ENCODE measurements at places on chromosomes 12 and 14.
A peak's percentile ranks its signal among the peaks of the same experiment; 100 is the strongest.

- DNase-seq: no peak
Measured at GRCh38 chr12:57372233-57372632, 58.6 kb downstream of the R3HDM2 start.

DNA sequence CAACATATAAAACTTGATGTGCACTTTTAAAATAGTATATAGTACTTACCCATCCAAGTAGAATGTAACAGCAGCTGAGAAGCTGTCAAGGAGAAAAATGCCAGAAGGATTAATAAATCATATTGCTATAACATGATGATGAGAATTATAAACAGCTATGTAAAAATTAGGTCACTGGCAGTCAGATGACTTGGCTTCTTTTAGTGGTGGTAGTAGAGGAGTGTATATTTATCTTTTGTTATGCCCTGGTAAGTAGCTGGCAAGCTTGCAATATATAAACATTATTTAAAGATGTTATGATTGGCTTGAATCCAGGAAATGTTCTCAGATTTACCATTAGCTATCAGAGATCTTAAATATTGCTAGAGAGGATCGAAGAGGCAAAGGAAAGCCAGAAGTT, 471.0 kb upstream of the MGAT4C start:
- no peak for DNase-seq

DNA sequence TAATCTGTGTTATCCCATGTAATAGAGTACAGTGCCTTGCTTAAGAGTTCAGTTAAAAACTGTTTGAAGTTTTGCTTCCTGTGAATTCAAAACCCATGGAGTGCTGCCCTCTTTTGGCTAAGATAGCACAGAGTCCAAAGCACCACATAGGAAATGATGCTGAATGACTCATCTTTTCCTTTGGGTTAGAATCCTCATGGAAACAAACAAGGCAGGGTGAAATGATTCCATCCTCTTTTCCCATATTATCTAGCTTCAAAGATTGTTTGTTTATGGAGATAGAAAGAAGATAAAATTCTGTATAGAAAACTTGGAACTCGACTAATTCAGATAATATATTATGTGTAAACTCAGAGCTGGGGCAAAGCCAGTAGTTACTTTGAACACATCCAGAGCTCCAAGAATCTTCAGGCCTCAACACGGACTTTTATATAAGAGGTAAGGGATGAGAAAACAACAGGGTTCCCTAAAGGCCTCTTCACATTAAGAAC, 87.4 kb downstream of the OTOGL start:
- DNase-seq: peak; percentile 0

- no peak for DNase-seq
Measured at GRCh38 chr14:63174760-63175191, 29.5 kb upstream of the RHOJ start.

- DNase-seq: no peak
Measured at GRCh38 chr14:100677554-100678468, 48.9 kb upstream of the DLK1 start.

DNA sequence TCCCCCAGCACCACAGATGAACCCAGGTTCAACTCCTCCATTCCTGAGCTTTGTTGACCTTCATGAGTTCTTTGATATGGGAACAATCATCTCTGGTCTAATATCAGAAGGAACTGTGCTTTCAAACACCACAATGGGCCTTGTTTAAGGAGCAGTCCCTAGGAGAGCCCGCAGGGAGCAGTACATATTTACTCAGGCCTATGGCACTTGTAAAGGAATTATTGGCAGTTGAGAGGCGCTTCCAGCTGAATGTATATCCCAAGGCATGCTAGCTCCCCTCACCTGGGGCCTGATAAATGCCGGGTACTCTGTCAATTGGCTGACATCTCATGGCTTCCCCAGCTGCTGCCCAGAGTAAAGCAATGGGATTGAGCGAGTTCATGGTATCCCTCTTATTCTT, 76.2 kb downstream of the ZFP36L1 start:
- DNase-seq: no peak

DNA sequence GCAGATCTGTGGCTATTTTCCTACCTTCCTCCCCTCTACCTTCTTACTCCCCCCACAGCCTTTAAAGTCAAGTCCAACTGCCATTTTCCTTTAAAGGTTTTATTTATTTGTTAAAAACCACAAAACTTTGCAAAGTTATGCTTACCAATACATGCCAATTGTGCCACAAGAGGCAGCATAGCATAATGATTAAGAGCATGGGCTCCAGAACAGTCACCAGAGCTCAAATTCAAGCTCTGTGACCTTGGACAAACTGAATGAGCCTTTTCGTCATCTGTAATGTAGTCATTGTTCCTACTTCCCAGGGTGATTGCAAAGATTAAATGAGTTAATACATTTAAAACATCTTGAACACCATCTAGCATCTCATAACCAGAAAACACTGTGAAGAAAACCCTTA, 13.0 kb upstream of the FMNL3 start:
- DNase-seq: no peak

DNA sequence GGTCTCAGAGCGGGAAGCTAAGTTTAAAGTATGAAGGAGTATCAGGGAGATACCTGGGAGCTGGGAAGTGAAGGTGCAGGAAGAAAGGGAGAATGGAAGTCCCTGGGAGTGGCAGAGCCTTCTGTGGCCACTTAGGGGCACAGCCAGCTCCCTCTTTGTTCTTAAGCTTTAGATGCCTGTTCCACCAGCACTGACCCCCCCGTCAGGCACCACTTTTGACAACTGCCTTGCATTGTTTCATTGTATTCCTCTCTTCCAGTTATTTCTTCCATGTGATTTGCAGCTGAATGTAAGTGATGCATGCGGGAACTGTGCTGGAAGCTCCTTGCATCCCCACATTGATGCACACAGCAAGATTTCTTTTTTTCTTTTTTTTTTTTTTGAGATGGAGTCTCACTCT, 2.6 kb downstream of the GALNT16 start:
- DNase-seq: no peak

GRCh38 chr14:100738704-100739131, 12.0 kb downstream of the DLK1 start:
- no peak for DNase-seq

DNA sequence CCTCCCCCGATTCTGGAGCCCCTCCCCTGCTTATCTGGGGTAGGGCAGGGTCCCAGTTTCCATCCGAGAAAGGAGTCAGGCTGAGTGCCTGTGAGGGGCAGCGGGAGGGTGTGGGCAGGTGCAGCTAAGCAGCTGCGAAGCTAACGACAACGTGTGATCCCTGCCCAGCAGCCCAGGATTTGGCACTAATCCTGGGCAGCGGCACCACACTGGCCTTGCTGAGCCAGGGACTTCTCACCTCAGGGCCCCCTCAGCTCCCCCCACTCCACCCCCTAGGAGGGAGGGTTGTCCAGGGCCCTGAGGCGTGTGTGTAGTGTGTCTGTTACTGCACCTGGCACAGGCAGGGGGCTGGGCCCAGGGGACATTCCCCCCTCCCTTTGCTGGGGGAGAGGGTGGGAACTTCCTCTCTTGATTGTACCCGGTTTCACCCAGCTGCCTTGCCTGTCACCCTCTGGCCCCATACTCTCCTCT, 1.8 kb downstream of the SMIM41 start:
- DNase-seq: no peak

- no peak for DNase-seq
Measured at GRCh38 chr12:11946161-11946560, 124.6 kb upstream of the BCL2L14 start.

DNA sequence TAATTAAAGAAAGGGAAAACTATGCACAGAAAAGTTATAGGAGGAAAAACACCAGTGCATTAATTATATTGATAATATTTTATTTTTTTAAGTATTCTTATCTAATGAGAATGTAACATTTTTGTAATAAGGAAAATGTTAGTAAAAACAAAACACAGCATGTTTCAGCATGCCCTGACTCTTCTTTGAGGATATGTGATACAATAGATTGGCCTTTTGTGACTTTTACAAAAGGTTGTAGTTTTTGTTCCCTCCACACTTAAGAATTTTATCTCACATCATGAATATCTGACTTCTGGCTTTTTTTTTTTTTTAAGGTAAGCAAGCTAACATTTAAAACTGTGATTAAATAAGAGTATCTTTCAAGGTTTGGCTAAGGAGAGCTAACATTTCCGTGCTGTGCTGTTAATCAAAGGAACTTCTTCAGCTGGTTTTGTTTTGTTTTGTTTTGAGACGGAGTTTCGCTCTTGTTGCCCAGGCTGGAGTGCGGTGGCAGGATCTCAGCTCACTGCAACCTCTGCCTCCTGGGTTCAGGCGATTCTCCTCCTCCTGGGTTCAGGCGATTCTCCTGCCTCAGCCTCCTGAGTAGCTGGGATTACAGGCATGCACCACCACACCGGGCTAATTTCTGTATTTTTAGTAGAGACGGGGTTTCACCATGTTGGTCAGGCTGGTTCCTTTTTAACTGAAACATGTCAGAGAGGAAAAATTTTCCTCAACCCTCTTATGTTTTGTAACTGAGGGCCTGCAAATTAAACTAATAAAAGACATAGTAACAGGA, 30.8 kb upstream of the RESF1 start:
- DNase-seq: no peak

DNA sequence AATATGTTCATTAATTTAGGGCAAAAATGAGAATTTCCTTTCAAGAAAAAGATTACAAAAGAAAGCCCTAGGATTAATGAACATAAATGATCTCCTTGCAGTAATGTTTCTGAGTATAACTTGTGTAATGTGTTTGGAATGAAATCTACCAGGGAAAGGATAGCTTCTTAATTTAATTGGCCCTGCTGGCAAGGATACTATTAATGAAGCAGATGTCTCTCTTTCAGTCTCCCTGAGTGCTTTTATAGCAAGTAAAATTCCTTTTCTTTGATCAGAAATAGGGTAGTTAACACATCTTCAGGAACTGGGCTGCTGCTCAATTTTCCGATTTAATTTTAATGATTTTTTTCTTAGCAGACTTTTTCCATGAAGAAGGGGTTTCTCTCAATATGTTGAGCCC, 379.4 kb upstream of the PDE3A start:
- no peak for DNase-seq

- no peak for DNase-seq
Measured at GRCh38 chr12:132632521-132633228, 14.1 kb downstream of the P2RX2 start.

- no peak for DNase-seq
Measured at GRCh38 chr14:89349171-89350008, 67.6 kb downstream of the FOXN3 start.

GRCh38 chr12:123905319-123905925, 67.2 kb downstream of the CCDC92 start:
- DNase-seq: no peak

GRCh38 chr14:72777636-72778035, 116.3 kb downstream of the DPF3 start:
- no peak for DNase-seq

- no peak for DNase-seq
Measured at GRCh38 chr14:104364830-104365229, 214.7 kb upstream of the C14orf180 start.

DNA sequence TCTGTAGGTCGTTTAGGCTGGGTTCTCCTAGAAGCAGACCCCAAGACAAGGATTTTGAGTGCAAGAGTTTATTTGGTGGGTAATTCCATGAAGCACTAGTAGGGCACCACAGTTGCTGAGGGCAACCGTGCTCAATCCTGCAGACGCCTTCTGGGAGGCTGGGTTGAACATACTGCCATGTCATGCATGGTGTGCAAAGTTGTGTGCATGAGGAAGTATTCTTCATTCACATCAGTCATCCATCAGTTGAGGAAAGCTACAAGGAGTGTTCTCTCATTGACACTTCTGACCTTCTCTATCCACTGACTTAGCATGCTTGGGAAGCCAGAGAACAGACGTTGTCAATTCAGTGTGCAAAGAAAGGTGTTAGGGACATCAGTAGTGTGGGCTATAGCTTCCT, 179.2 kb downstream of the PTPN11 start:
- DNase-seq: no peak

DNA sequence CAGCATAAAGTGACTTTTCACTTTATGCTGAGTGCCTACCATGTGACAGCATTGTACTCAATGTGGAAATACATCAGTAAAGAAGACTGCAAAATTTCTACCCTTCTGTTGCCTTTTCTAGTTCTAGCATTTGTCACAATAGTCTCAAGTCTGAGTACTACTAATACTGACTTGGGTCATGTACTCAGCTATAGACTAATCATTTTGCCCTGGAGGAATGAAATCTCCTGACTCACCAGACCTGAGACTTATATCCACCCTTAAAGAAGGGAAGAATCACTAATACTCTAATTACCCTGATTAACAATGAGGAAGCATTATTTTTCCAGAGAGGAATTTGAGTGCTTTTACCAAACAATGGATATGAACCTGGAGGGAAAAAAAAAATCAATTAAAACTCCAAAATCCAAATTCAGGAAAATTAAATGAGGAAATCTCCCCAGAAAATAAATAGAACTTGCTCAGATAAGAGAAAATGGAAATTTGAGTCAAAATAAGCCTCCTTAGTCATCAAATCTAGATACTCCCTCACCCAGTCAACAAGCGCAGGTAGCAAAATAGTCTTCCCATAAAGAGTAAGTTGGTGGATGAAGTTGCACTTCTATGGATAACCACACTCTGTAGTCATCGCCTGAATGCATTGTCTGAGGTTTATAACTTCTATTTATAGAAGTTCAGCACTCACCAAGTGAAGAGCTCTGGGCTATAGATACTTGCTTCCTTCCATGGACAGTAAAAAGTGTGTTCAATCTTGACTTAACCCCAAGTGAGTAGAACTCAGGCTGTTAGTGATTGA, 386.6 kb downstream of the SYT1 start:
- no peak for DNase-seq

- no peak for DNase-seq
Measured at GRCh38 chr12:10389904-10390303, at the start of gene KLRK1. Gene KLRK1 (minus strand): TSS chr12:10390041. CDS start chr12:10388810, 1,231 bp downstream.

GRCh38 chr12:127640181-127640886, 626.6 kb upstream of the TMEM132C start:
- no peak for DNase-seq

GRCh38 chr14:99359906-99360305, 87.9 kb upstream of the BCL11B start:
- no peak for DNase-seq

DNA sequence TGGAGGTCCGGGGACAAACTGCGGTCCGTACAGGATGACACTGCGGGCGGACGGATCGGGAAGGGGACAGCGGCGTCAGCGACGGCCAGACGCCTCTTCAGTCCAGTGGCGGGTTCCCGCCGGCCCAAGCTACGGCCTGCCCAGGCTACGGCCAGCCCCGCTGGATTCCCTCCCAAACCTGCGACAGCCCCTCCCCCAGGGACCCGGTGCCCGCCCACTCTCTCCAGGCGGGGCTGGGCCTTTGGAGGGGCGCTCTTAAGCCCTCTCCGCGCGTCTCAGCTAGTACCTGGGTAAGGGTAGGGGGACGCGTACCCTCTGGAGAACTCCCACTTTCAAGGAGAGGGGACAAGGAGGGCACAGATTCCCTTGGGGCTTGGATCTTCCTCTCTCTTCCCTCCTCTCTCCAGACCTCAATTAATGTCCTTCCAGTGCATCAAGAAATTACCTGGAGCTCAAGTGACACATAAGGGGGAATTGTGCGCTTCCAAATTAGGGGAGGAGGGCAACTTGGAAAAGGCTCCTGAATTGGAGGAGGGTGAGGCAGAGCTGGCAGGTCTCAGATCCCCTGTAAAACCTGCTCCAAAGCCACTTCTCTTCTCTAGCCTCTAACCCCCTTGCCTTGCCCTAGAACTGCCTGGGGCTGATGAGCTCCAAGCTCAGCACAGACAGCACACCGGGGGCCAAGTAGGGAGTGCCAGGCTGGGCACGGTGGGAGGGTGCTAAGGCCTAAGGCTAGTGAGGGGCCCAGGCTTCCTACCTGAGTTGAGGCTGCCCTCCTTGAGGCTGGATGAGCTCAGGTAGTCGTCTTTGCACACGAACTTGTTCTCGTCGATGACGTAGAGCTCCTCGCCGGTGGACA, 3.1 kb downstream of the LHX5 start:
- DNase-seq: no peak
